Globus pallidus (tissue), 1 donor: ENCODE measurements at places on chromosomes 3 and 15.

DNA sequence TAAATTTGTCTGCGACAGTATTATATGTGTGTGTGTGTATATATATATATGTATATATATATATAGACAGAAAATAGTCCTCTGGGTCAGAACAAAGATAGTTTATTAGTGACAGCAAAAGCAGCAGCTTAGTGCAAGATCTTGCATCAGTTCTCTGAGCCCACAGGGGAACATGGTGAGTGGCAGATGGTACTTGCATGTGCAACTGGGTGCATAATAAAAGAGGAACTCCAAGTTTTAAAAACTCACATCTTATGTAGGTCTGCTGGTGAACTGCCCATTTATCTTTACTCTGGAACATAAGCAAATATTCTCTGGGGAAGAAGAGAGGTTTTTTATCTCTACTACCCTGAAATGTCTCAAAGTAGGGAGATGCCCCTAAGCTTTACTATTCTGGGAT, 276.4 kb downstream of the POLQ start:
- DNase-seq: no peak

- no peak for DNase-seq
These were observed 142.2 kb upstream of the ZNF385D start for GRCh38 chr3:21893242-21893641.

DNA sequence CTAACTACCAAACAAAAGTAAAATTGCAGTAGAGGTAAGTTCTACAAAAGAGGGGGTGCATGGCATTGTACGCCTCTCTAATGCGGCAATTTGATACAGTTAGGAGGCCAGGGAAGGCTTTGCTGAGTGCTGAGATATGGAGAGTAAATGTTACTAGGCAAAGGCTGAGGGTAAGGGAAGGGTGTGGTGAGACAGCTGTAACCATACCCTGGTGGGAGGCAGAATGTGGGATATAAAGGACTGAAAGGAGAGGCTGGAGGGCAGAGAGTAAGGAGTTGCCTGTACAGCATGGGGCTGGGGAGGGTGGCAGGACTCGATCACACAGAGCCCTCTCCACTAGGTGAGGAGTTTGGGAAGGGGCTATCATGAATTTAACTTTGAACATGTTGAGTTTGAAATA, 106.3 kb downstream of the PDCD6IP start:
- no peak for DNase-seq

- DNase-seq: no peak
These were observed 87.9 kb downstream of the MITF start for GRCh38 chr3:69827127-69827526.

- no peak for DNase-seq
These were observed 152.5 kb downstream of the LRRK1 start for GRCh38 chr15:101071651-101072050.

- DNase-seq: no peak
These were observed 827 bp downstream of the PLCB2 start for GRCh38 chr15:40306908-40307307.

DNA sequence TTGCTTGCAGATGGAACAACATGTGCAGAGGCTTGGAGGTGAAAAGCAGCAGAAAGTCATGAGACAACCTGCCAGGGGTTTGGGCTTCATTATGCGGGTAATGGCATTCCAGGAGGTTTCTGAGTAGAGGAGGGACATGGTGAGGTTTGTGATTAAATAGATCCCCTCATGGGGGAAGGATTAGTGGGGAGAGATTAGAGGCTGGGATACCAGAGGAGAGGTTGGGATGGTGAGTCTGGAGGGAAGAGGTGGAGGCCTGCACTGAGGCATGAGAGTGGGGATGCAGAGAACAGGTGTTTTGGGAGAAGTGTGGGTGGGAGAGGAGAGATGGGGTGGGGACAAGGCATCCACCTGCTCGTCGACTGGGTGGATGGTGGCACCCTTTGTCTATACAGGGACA, 6.8 kb upstream of the IQSEC1 start:
- DNase-seq: no peak

GRCh38 chr15:78859971-78860719, 12.5 kb upstream of the MORF4L1 start:
- peak; percentile 63 for DNase-seq

- no peak for DNase-seq
These were observed 228.0 kb upstream of the CFAP20DC start for GRCh38 chr3:59277816-59278215.

DNA sequence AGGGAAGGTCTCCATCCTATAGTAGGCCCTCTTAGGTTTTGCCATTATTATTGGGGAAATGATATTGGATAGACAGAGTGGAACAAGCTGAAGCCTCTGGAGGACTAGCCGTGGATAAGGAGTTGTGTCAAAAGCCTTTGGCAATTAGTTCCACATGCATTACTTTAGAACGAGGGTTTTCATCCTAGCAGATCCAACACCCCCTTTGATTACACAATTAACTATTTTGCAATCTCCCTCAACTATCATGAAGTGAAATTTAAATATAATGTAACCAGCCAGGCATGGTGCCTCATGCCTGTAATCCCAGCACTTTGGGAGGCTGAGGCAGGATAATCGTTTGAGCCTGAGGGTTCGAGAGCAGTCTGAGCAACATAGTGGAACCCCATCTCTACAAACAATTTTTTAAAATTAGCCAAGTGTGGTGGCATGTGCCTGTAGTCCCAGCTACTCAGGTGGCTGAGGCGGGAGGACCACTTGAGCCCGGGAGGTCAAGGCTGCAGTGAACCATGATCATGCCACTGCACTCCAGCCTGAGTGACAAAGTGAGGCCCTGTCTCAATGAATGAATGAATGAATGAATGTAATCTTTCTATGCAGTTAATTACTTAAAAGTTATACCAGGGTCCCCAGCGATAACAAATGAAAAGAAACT, 56.8 kb downstream of the PXYLP1 start:
- DNase-seq: no peak

- DNase-seq: no peak
These were observed 121.7 kb downstream of the CBLB start for GRCh38 chr3:105747060-105747541.

- peak; percentile 52 for DNase-seq
These were observed 185.3 kb downstream of the TJP1 start for GRCh38 chr15:29636921-29637320.

GRCh38 chr3:40975711-40976121, 223.6 kb upstream of the CTNNB1 start:
- DNase-seq: no peak

DNA sequence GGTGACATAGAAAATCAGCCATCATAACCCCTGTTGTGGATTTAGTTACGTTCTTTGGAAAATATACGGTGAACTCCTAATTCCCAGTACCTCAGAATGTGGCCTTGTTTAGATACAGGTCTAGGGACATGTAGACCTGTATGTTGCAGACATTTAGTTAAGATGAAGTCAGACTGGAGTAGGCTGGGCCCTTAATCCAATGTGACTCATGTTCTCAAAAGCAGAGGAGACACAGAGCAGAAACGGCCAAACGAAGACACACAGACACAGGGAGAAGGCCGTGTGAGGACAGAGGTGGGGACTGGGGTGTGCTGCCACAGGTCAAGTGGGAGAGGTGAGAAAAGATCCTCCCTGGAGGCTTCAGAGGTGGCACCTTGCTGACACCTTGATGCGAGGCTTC, 119.0 kb upstream of the PROK2 start:
- DNase-seq: no peak

DNA sequence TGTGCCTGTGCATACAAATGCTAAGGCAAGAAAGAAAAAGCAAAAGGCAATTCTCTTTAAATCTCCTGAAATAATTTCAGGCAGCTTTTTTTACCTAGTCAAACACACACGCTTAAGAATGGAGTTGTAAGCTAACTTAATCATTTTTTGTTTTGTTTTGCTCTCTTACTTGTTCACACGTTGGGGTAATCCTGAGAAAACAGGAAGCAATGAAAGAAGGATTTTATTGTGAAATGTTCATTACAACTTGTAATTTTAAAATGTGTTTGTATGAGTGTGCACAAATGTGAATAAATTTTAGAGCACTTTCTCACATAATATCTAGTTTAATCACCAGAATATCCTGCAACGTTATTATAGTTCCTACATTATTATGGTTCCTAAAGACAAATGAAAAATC, 263.8 kb downstream of the LPP start:
- DNase-seq: no peak

- DNase-seq: no peak
These were observed 78.4 kb downstream of the RFX7 start for GRCh38 chr15:56165234-56165633.

DNA sequence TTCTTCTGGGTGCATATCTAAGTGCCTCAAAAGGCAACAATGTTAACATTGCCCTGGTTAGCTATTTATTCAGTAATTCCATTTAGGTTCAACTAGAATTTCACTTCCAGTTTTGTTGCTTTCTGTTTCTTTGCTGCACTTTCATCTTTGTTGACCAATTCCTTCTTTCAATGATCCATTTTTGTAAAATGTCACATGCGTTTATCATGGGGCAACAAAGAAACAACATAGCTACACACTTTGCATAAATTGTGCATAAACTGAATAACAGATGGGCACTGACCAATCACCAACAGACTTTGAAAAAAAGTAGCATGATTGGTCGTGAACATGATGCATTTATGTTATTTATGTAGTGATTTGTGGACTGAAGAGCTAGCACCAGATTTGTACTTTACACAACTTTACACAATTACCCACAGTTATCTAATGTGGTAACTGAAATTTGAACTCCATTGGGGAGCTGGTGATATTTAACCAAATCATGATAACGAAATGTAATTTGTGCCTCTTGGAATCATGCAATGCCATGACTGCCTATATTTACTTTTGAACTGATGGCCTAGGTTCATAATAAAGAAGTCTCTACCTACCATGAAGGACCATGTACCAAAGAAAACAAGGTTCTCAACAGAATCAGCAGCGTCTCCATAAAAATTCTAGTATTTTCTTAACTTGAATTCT, 7.1 kb upstream of the CPOX start:
- no peak for DNase-seq

- no peak for DNase-seq
These were observed 5.8 kb upstream of the PLOD2 start for GRCh38 chr3:146166826-146167225.

GRCh38 chr3:101940521-101941317, 91.4 kb downstream of the NFKBIZ start:
- peak; percentile 24 for DNase-seq

DNA sequence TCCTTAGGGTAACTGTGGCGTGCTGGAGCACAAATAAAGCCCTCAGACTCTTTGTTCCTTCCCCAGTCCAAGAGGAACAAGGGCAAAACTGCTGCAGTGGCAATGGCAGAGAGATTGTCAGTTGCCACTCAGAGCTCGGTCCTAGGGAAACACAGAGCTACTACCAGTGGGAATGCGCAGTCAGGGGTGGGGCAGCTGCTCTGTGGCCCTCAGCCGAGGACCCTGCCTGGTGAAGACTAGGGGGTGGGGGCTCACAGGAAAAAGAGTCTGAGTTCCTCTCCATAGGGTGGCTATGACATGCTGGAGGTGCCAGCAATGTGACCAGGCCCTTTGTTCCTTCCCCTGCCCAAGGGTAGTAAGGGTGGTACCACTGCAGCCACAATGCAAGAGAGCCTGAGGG, 43.8 kb downstream of the TMCO5A start:
- no peak for DNase-seq

GRCh38 chr15:80289528-80290495, 37.8 kb upstream of the CTXND1 start:
- DNase-seq: no peak

DNA sequence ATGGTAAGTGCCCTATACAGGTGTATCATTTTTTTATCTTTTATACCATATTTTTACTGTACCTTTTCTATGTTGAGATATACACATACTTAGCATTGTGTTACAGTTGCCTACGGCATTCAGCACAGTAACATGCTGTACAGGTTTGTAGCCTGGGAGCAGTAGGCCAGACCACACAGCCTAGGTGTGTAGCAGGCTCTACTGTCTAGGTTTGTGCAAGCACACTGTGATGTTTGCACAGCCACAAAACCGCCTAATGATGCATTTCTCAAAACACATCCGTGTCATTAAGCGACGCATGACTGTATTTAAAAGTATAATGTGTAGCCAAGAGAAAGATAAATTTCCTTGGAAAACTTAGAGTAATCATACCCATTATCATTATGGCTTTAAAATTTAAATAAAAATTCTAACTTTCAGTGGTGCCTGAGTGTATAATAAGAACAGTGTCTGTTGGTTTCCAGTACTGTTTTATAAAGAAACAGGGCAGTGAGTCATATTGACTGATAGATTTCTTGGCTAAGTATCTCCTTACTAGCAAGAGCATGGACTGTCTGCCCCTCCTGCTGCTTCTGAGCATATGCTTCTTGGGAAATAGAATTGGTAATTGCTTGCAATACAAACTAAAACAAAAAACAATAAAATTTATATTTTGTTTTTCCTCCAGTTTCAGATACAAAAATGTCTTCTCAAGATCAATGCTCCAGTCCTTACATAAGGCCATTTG, 18.3 kb downstream of the CALML4 start:
- no peak for DNase-seq

- DNase-seq: no peak
These were observed 8.4 kb upstream of the GP5 start for GRCh38 chr3:194407423-194407822.

- DNase-seq: no peak
These were observed 38.3 kb downstream of the PDE8A start for GRCh38 chr15:85019815-85020590.

- no peak for DNase-seq
These were observed 13.7 kb downstream of the PLEKHO2 start for GRCh38 chr15:64855205-64855975.

DNA sequence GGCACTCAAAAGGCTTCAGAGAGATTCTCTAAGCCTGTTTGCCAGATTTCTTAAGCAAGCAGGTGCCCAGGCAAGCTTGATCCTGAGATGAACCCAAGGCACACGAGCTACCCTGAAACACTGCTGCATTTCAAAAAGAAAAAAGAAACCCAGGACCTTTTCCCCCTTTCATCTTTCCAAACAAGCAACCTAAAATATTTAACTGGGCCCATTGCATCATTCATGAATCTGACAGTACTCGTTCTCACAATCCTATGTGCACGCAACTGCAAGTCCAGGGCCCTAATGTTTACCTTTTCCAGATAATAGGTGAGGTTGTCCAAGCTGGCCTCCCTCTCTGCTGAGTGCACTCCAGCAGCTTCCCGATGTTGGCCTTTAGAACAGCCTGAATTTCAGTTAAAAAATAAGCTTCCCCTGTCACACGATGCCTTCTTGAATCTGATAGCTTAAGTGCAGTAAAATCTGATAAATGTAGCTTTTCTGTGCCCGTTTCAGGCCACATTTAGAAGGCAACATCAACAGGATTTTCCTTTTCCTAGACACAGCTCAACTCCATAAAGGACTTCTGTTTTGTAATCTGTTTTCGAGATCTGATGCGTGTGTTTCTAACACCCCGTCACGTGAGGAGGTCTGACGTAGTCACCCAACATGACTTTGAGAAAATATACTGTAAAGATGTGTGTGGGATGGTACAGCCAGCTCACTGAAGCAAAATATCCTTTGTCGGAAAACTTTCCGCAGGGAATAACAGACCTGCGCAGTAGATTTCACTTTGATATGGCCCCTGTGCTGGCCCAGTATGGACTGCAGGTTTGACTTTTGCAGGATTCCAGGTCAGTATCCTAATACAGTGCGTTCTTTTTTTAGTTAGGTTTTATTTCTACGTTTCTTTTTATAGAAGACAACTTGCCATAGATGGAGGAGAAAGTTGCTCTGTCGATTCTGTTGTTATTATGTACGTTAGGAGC, 55.1 kb upstream of the RASA2 start:
- DNase-seq: peak; percentile 68

GRCh38 chr15:60635507-60636352, 156.8 kb upstream of the ICE2 start:
- no peak for DNase-seq

GRCh38 chr3:73546961-73547360, 77.8 kb downstream of the PDZRN3 start:
- no peak for DNase-seq
